Occipital lobe (tissue), 3 donors: ENCODE measurements at places on chromosomes 7 and 10. TPM values are rescaled to one million over a fixed set of nuclear protein-coding genes. Genes with fewer than 3 reads are reported as not detected.

UNCX gene
- not detected for total RNA-seq

LRRC17 gene
- total RNA-seq: 27.0 TPM

AKR1C2 gene
- total RNA-seq: 22.6 TPM

PAX4 gene
- not detected for total RNA-seq

EBF3 gene
- 0.31 TPM for total RNA-seq
